H1 (cell line): ENCODE measurements at places on chromosomes 1 and 21. TPM values are rescaled to one million over a fixed set of nuclear protein-coding genes. Genes with fewer than 3 reads are reported as not detected.

GRCh38 chr1:50278410-50278809, 144.8 kb downstream of the DMRTA2 start:
- no peak for DNase-seq

DNA sequence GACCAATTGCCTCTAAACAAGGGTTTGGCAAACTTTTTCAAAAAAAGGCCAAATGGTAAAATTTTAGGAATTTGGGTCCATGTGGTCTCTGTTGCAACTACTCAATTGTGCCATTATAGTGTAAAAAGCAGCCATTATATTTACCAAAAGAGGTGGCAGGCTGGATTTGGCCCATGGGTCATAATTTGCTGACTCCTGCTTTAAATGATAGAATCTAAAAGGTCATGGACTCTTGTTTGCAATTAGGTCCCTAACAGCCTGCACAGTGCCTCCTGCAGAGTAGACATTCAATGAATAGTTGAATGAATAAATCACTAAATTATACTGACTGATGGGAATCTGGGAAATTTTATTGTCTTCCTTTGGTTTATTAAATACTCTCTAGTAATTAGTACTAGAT, 6.2 kb downstream of the BECN2 start:
- no peak for DNase-seq

- no peak for DNase-seq
Measured at GRCh38 chr21:42252778-42253340, 33.9 kb downstream of the ABCG1 start.

- no peak for DNase-seq
Measured at GRCh38 chr1:99660496-99660895, 14.6 kb downstream of the PALMD start.

DNA sequence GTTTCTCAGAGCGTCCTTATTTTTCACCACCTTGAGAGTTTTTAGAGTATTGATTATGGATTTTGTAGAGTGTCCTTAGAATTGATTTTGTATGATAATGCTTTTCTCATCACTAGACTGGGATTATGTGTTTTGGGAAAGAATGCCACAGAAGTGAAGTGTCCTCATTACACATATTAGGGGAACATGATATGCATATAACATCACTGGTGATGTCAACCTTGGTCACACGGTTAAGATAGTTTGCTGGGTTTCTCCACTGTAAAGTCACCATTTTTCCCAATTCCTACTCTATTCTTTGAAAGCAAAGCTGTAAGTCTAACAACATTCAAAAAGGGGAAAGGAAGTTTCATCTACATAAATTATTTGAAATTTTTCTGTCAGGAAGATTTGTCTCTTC, 39.6 kb upstream of the PALMD start:
- DNase-seq: no peak

GRCh38 chr1:33864460-33865389, 846 bp downstream of the HMGB4 start:
- DNase-seq: no peak

GRCh38 chr1:231020139-231020601, 19.9 kb downstream of the FAM89A start:
- no peak for DNase-seq

DNA sequence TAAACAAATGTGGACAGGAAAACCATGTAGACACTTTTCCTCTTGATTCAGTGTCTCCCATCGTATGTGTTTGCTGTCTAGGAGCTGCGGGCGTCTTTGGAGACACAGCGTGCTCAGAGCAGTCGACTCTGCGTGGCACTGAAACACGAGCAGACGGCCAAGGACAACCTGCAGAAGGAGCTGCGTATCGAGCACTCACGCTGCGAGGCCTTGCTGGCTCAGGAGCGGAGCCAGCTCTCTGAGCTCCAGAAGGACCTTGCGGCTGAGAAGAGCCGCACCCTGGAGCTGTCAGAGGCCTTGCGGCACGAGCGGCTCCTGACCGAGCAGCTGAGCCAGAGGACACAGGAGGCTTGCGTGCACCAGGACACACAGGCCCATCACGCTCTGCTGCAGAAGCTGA, 27.2 kb upstream of the DIP2A start:
- DNase-seq: no peak

DNA sequence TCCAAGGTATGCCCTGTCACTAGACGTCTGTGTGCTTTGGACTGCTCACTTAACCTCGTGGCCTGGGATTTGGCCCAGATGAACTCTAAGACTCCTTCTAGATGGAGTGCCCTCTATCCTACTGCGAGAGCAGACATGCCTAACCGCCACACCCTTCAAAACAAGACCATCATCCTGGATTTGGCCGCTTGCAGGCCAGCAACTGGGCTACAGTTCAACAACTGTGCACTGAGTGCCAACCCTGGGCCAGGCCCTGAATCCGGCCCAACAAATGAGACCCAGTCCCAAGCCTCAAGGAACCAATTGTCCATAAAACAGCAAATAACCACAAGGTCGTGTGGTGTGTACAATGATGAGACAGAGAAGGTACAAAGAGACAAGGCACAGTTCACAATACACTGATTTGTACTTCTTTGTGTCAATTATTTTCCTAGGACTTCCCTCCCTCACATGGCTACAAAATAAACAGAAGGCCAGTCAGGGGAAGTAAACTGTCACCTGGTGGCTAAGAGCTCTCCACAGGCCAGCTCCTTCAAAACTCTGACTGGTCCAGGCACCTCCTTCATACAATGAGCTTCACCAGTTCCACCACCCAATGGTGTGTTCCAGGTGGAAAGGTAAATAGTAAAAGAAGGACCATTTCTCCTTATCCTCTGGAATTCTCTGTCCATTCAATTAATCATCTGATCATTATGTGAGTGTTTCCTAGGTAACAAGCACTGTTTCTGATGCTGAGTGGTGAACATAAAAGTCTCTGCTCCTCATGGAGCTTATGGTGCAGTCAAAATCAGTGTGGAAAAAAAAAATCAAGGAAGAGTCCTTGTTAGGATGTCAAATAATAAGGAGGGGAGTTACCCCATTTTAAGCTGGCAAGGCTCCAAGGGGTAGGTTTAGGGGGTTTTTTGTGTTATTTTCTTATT, 60.4 kb downstream of the CAPZB start:
- DNase-seq: no peak

DNA sequence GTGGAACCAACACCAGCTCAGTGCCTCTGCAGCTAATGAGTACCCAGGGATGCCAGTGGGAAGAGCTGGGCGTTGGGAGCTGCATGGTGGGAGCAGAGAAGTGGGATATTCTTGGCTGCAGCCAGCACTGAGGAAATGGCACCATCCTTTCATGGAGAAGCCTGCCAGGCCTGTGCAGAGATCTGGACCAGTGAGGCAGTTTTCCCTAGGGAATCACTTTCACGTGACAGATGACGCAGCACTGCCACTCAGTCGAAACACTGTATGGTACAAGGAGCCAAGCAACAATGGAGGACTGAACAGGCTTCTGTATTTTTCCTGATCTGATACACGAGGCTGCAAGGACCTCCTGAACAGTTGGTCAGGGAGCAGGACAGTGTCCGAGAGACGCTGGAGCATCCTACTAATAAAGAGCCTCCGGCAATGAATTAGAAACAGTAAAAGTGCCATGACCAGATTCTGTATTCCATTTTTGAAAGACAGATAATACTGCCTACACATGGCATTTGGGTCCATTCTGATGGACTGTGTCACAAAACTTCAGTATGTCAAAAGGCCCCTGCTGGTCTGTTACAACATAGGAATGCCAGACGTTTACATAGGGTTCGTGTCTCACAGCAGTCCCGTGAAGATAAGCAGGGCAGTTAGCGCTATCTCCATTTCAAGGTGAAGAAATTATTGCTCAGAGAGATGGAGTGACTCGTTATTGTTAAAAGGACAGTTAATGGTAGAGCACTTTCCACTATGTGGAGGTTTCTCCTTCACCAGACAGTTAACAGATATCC, 44.0 kb upstream of the LMO4 start:
- no peak for DNase-seq

GRCh38 chr1:15452216-15452615, 4.3 kb upstream of the CELA2A start:
- DNase-seq: no peak

GRCh38 chr1:221708987-221709386, 32.9 kb downstream of the DUSP10 start:
- DNase-seq: no peak

- DNase-seq: no peak
Measured at GRCh38 chr1:19363536-19364152, 51.5 kb downstream of the SLC66A1 start.

DNA sequence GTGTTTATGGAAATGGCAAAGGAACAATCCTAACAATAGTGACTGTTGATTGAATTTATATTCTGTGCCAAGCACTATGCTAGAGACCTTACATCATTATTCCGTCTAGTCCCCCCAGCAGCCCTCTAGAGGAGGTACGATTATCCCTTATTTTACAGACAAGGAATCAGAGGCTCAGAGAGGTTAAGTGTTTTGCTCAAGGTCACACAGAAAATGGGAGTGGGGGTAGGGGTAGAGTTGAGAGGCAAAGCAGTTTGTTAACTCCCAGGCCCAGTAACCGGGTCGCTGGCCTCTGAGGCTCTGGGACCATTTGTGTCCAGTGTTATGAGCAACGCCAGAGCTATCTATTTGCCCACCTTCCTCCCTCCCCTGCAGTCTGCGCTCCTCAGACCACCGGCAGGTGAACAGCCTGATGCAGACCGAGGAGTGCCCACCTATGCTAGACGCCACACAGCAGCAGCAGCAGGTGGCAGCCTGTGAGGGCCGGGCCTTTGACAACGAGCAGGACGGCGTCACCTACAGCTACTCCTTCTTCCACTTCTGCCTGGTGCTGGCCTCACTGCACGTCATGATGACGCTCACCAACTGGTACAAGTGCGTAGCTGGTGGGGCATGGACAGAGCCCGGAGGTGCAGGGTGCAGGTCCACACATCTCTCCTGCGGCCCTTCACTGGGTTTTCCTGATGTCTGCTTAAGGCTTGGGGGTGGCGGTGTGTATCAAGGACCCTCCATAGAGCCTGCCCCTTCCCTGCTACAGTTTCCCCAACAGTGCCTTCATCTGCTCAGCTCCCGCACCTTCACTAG, 19.8 kb downstream of the SERINC2 start:
- no peak for DNase-seq

- peak; percentile 72 for DNase-seq
Measured at GRCh38 chr21:34544032-34544496, 32.1 kb upstream of the KCNE1 start.

DNA sequence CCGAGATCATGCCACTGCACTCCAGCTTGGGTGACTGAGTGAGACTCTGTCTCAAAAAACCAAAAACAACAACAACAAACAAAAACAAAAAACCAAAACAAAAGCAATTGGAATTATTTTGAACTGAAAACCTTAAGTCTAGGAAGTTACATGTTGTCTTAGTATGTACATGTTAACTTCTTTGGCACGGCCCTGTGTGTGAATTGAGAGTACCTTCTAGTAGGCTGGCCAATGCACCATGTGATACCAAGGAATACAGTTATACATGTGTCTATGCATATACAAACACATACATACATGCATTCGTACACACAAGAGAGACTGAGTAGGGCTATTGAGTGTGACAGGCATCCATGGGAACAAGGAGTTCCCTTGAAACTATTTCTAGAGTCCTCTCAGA, 18.6 kb downstream of the TPTE start:
- DNase-seq: no peak

DNA sequence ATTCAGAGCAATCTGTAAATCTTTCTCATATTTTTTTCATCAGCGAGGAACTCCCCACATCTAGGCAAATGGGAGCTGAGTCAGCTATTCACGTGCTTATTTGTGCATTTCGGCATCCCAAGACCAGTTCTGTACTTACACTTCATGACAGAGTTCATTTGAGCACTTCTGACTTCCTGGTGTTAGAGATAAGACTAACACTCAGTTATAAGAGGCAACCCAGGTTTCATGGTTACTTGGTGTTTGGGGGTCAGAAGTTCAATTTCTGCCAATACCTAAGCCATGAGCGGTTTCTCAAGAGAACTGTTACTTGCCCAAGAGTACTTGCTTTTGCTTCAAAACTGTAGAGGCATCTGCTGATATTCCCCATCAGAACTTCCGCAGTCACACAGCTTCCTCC, 24.1 kb upstream of the DESI2 start:
- DNase-seq: no peak

- no peak for DNase-seq
Measured at GRCh38 chr1:226884966-226885820, 14.8 kb downstream of the PSEN2 start.

DNA sequence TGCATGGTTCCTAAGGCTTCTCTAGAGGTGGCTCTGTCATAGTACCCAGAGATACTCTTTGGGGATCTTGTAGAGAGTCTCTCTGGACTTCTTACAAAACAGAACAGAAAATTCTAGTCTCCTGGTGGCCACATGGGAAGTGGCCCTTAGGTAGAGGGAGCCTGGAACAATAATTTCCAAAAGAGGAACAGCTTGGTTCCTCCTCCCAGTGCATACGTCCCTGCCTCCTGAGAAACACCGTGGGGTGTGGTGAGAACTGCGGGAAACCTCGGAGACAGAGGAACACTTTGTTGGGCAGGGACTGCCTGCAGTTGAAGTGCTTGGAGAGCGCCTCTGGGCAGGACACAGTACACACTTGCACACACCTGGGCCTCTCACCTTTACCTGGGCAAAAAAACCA, 38.8 kb upstream of the EPHA8 start:
- no peak for DNase-seq

GRCh38 chr1:151837884-151838221, 1.8 kb downstream of the C2CD4D start:
- DNase-seq: no peak

GRCh38 chr1:24558902-24559791, 3.3 kb downstream of the NCMAP start:
- peak; percentile 82 for DNase-seq

GRCh38 chr1:53410701-53411100, 48.5 kb upstream of the DMRTB1 start:
- no peak for DNase-seq

DNA sequence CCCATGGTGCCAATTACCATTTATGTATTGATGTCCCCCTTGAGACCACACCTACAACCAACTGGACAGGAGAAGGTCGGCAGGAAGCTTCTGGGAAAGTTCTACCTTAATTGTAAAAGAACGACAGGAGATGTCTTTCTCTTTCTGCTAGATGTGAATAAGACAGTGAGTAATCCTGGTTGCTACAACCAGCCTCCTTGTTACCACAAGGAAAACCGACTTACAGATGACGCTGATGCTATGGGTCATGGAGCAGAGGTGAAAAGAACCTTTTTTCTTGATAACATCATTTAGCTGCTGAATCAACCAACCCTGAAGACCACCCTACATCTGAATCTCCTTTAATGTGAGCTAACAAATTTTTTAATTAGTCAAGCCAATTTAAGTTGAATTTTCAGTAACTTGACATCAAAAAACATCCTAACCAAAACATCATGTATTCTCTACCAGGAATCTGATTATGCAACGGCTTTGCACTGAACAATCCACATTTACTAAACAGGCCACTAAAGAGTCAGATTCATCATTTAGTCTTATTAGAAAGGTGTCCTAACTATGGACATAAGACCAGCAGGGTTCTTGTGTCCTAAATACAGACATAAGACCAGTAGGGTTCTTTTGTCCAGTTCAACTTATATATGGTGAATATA, 23.0 kb downstream of the RGS2 start:
- DNase-seq: no peak

- no peak for DNase-seq
Measured at GRCh38 chr1:198203434-198203833, 46.6 kb downstream of the NEK7 start.

The ERICH3 gene
- polyA plus RNA-seq: 0.02 TPM in 1 of 2 replicates, not detected in the other

The RHBG gene
- 2.7 and 3.1 TPM in 2 replicates for polyA plus RNA-seq

The CELSR2 gene
- 12.0 and 25.9 TPM in 2 replicates for polyA plus RNA-seq

The CD34 gene
- 0.50 and 0.54 TPM in 2 replicates for polyA plus RNA-seq

The C1orf87 gene
- 0.06 TPM in 1 of 2 replicates, not detected in the other for polyA plus RNA-seq

The NTPCR gene
- polyA plus RNA-seq: 17.3 and 22.6 TPM in 2 replicates

The DNAJC6 gene
- polyA plus RNA-seq: 1.6 and 2.3 TPM in 2 replicates

The PEX14 gene
- polyA plus RNA-seq: 13.0 and 24.0 TPM in 2 replicates

The DLGAP3 gene
- polyA plus RNA-seq: 3.8 and 6.7 TPM in 2 replicates
